ENCODE measurements at places on chromosomes 7 and 10.

DNA sequence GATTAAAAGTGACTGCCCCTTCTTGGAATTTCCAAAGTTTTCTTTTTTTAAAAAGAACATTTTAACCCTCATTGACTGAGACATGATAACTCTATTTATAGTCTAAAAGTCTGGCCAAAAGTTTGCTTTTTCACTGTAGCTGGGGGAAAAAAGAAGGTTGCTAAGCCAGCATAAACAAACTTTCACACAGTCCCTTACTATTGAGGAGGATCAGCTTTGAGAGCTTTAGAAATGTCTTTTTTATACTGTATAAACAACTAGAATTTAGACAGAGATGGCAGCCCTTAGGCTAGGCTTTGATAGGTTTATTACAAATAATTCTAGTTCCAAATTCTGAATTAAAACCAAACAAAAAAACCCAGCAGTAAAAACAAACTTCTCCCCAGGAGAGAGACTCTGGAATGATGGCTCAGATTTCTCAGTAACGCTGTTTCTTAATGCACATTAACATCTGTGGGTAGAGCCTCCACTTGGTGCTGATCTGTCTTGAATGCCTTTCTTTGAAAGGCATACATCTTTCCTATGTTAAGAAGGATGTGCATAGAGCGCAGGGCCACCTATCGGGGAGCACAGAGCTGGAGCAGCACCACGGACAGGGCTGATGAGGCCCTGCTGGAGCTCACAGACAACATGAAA lies 100.9 kb upstream of the PDLIM1 start:
- no peak for DNase-seq

GRCh38 chr10:53597835-53598251 lies 825.3 kb upstream of the MBL2 start:
- no peak for DNase-seq

DNA sequence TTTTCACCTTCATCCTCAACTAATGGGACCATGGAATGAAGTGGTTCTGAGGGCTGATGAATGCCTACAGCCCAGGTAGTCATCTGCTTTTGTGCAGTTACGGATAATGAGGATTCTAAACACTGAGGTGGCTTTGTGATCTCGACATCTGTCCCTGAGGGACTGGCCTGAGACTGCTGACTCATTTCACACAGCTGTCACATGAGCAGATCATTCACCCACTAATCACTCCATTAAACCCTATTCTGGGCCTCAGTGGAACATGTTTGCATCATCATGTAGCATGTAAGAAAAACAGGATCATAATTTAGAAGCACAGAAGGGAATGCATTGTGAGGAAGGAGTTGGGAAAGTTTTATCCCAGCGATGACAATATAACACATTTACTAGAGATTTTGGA lies 79.4 kb upstream of the FEZF1 start:
- peak; percentile 19 for DNase-seq

DNA sequence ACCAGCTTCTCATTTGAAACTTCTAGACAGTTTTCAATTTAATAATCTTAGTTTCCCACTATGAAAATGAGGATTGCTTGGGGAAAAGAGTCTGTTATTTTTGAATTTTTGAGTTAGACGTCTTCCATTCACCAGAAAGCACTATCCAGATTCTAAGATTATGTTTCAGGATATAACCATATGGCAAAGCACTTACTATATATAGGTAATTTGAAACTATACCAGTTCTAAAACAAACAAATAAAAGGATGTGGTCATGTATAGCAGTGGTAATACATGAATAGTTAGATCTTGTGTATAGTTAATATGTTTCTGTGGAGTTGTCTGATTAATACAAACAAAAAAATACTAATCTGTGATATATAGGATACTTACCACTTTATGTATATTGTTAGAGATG lies 320.0 kb downstream of the EXOC4 start:
- DNase-seq, result no peak

DNA sequence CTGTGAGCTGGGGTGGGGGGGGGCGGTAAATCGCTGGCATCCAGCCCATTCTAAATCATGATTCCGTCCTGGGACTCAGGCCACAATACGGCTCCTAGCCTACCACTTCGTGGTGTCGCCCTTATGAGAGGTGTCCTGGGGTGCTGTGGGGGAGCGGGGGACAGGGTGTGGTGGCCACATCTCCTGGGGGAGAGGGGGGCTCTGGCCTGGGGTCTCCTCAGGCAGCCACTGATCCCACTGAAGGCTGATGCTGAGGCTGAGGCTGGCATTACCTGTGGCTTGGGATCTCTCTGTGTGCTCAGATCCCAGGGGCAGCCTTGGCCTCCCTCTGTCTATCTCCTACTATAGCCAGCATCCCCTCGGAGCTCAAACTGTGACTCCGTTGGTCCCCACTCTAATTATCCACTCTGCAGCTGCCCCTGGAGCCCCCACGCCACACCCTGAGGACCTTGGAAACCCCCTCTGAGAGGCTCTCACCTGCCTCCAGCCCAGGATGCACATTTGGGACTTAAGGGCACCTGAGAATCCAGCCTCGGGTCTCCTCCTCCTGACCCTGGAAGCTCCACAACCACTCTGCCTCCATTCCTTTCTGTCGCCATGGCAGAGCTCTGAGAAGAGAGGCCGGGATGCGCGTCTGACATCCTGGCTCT lies 249.3 kb upstream of the TCERG1L start:
- DNase-seq, result no peak

- DNase-seq, result no peak
These were observed 160.7 kb downstream of the ZEB1 start for GRCh38 chr10:31479752-31480151.

DNA sequence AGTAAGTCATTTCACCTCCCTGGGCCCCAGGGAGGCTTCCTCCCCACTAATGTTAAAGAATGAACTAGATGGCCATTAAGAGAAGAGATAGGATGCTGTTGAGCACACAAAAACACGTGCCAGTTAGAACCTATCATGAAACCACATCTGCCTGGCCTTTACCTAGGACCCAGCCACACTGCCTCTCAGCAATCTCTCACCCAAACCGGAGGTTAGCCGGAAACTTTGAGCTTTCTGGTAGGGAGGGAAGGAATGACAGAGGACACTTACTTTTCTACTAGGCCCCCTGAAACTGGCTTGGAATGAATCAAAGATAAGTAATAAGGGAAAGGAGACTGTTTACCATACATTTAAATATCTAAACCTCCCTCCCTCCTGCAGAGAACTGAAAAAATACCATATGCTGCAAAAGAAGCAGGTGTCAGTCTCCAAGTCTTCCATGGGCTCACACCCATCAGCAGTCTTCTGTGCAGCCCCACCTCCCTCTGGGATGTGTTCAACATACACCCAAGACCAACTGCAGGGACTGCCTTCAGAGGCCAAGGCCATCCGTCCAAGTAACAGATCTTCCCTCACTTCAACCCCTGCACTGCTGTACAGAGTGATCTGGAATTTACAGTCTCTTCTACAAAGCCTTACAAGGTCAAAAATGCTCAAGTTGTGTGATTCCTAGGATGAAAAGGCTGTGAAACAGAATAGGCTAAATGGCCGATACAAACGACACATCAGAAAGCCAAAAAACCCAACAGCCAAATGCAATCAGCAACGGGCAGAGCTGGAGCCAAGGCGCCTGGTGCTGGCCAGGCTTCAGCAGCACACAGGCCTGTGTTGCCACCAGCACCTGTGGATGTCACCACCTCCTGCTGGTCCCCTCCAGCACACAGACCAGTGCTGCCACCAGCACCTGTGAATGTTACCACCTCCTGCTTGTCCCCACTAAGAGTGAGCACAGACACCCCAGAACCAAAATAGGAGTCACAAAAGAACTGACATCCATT lies 42.4 kb downstream of the SORBS1 start:
- no peak for DNase-seq

- DNase-seq, result no peak
These were observed 330.2 kb upstream of the FZD1 start for GRCh38 chr7:90933984-90934383.

- DNase-seq, result no peak
These were observed 16.3 kb downstream of the YAE1 start for GRCh38 chr7:39582536-39582935.

DNA sequence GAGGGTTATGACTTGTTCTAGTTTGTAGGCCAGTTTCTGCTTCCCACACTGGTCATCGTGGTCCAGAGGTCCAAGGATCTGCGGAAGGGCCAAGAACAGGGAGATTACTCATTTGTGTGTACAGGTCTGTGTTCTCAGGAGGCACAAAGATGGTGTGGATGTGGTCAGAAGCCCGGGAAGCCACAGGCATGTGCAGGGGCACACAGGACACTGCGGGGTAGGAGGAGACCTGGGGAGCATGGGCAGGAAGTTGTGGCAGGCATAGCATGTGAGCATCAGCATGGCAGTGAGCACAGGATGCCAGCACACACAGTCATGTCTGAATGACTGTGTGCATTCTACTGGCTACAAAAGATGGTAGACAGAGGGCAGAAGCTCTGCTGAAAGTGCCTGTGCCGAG lies 445.8 kb downstream of the PLXNA4 start:
- no peak for DNase-seq

DNA sequence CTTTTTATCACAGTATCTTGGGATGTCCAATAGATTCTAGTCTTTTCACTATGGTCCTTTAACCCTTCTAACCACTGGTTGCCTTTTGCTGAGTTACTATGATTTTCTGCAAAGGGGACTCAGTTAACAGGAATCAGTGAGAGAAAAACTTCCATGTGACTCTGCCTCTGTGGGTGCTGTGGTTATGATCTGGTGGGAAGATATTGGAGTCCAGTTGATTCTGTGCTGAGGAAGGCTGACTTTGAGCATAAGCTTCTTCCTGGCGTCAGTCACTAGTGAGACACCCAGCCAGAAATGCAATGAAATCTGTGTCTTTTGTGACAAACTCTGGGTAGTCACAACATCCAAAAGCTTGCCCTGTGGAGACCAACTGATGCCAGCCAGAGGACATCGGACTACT lies 648.0 kb downstream of the SUGCT start:
- no peak for DNase-seq

DNA sequence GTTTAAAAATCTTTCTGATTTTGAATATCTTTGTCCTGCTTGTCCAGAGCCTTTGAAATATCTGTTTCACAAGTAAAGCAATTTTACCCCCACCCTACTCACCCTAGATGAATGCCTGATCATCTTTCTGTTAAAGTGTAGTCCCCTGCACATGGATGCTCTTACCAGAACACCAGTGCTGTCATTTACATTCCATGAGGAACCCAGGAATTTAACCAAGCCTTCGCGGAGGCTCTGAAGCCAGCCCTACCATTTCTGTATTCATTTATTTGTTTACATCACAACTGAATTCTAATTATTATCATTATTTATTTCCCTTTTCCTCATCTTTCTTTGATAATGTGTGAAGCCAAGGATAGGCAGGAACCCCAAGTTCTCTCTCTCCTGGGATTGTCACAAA lies 167.8 kb upstream of the MYO3A start:
- no peak for DNase-seq

DNA sequence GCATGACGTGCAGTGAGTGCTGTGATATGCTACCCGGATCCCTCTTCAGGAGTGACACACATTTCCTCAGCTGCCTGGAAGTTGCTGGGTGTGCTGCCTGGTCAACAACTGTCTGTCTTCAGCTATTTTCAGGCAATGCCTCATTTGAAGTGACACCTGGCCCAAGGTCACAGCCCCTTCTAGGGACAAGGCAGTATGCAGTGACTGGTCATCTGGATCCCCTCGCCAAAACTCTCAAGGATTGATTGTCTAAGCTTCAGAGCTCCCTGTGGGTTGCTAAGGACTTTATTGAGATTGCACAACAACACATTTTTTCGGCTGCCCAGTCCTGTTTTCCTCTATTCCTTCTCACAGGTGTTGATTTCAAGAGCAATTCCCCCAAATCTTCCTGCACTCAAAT lies 108.8 kb downstream of the GNAI1 start:
- no peak for DNase-seq

- DNase-seq, result no peak
These were observed 628.6 kb downstream of the PHTF2 start for GRCh38 chr7:78427209-78427608.

DNA sequence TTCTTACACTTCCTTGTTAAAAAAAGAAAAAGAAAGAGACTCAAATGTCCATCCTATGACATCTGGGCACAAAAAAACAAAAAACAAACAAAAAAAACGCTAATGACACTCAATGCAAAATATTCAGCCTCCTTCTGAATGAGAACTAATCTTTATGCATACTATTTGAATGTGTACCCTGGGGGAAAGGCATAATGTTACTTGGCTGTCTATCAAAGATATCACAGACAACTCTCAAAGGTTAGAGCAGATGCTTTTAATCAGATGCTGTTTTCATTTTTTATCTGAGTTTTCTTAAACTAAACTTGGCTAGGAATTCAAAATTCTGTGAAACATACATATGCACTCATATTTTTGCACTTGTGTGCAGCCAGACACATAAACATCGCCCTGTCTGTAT lies 745.8 kb downstream of the CNTNAP2 start:
- DNase-seq, result no peak

DNA sequence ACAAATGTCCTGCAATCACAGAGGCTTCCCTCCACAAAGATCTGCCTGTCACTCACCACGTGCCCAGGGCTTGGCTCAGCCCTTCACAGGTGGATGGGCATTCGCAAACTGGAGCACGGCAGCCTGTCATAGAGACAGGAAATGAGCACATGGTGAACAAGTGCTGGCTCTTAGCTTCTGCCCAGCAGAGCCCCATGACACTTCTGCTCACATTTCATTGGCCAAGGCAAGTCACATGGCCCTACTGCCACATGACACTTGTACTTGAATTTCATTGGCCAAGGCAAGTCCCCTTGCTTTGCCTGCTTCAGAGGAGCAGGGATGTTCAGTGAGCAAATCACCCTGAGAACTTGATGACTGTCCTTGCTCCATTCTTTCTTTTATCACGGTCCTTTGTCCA lies 110.8 kb upstream of the PPP2R2D start:
- no peak for DNase-seq

DNA sequence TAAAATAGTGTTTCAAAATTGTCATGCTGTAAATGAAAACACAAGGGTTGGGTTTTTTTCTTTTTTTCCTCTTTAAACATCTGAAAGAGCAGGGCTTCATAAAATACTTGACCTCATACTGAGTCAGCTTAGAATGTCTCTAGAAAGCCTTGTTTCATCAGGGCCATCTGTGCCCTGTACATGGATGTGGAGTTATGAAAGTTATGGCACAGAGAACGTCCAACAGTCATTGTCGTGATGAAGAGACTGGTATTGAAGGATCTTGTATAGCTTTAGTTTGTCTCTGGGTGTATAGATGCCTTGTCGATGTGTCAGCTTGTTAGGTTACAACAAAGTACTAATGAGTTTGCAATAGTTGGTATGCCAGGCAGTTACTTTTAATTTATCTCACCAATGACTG lies 127.3 kb downstream of the FAM204A start:
- no peak for DNase-seq

DNA sequence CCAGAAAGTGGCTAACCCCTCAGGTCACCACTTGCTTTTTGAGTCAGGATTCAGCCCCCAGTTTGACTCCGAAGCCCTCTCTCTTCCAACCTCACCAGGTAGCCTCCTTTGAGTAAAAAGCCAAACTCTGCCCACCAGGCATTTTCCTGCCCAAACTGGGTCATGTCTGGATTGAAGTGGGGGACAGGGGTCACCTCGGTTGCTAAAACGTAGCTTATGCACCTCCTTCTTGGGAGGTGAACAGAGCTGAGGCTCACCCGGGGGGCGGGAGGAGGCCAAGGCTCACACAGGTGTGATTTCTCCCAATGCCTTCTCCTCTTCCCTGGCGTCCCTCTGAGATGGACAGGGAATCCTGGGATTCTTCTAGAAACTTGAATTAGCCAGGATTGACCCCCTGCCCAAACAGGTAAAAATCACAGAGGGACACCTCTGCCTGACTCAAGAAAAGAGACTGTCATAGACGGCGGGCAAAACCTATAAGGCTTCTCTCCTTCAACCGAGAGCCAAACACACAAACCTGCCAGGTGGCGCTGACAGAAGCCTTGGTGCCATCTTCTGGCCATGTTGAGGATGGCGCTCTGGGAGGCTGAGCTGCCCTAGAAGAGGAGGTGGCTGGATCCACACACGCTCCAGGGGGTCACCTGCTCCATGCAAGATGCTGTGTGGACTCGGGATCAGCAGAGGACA lies 51.6 kb downstream of the PRLHR start:
- DNase-seq, result peak; percentile 17

Data from NCI-H774 (cell line).